ENCODE measurements at places on chromosomes 6 and 20.

GRCh38 chr20:54151075-54151439, 22.7 kb downstream of the CYP24A1 start:
- no peak for DNase-seq

- DNase-seq = no peak
Observed at GRCh38 chr6:34090935-34091334, 55.0 kb downstream of the GRM4 start.

DNA sequence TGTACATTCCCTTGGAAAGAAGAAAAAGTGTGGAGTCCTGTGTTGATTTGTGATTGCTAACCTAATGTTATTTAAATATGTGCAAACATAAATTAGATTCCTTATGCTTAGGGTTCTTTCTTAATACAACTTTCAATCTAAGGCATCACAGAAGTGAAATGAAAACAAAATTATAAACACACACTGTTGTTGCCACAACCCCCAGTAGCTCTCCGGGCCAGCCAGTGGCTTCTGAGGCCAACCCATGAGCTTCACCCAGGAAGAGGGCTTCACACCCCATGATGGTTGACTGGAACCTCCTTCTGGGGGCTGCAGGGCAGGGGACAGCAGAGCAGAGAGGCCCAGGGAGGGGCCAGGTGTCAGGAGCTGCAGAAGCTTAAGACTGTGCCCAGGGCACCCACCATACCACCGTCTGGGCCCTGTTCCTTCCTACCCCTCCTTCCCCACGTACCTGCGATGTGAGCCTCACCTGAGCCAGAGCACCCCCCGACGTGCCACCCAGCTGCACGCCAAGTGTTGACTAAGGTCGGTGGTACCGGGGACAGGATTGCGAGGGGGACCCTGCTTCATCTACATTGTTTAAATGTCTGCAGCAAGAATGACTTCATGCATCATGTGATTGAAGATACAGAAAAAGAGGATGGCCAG, 110.5 kb downstream of the FAM120B start:
- no peak for DNase-seq

- DNase-seq = no peak
Observed at GRCh38 chr6:56691814-56692213, 49.1 kb upstream of the DST start.

GRCh38 chr6:159529934-159530333, 163.1 kb downstream of the SOD2 start:
- DNase-seq = no peak

DNA sequence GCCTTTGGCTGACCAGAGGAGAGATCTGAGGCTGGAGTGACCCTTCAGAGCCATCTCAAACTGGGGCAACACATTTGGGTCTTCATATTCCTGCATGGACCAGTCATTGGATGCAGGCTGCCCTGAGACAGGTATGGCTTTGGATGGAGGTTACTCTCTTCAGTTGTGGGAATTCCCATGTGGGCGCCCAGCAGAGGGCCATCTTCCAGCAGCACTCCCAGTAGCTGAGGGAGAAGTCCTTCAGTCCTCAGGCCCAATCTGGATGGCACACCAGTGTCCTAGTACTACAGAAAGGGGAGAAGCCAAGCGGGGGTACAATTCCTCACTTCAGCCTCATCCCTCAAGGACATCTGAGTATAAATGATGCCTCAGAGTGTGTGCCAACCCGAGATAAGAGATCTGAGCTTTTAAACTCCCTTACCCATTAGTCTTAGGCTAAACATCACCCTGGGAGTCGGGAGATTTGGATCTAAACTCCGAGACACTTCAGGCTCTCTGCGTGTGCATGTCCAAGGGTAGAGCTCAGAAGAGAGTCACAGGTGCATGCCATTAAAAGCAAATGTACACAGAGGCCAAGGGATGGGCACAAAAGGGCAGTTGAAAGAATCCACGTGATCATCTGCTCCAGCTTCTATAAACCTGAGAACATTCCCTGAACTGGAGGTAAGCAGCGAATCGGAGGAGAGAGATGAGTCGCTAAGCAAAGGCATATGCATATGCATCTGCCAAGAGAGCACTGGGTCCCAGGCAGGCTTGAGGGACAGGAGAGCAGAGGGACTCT, 204.6 kb downstream of the CD83 start:
- no peak for DNase-seq

DNA sequence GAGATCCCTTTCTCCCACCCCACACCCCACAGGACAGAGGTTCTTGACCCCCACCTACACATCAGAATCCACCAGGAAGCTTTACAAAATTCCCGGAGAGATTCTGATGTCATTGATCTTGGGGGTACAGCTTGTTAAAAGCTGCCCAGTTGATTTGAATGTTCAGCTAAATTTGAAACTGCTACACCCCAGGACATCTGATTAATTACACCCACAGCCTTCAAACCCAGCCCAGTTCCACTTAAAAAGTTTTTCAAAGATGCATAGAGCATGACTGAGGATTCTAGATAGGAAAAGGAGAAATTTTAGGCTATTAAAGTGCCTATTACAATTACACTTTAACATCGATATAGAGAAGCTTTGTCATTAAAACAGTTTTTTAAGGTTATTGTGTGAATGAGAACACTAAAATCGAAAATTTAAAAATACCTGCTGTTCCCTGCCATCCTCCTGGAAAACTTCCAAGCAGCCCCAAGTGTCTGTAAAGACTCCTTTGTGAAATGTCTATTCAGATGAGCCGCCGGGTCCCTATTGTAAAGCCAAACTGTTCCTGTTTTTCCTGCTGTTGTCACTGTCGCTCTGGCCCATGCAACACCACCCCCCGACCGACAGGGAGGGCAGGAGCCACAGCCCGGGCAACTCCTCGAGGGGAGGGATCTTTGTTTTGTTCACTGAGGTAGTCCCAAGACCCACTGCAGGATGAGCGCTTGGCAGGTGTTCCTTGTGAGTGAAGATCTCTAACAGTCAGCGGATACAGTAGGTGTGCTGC, 132.5 kb upstream of the PHACTR3 start:
- no peak for DNase-seq

DNA sequence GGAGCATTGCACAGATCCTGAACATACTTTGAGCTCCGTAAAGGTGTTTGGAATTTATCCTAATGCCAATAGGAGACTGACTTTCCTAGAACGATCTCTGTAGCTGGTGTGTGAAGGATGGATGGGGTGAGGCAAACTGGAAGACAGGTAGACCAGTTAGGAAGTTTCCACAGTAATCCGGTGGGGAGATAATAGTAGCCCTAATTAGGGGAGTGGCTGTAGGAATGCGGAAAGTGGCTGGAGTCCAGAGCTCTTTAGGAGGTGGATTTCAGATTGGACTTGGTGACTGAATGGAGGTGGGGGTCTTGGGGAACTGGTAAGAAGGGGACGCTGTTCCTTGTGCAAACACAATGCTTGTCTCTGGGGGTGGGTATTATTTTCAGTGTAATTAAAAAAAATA, 146.3 kb downstream of the SOX4 start:
- no peak for DNase-seq

GRCh38 chr6:75299801-75300530, 15.4 kb upstream of the TMEM30A start:
- no peak for DNase-seq

GRCh38 chr20:49887251-49888211, 27.8 kb downstream of the SPATA2 start:
- DNase-seq = no peak

- no peak for DNase-seq
Observed at GRCh38 chr6:4970739-4971395, 33.0 kb downstream of the RPP40 start.

GRCh38 chr6:143361536-143362191, 88.8 kb downstream of the ADAT2 start:
- no peak for DNase-seq

GRCh38 chr20:15836634-15837033, 736.6 kb downstream of the KIF16B start:
- DNase-seq = no peak

DNA sequence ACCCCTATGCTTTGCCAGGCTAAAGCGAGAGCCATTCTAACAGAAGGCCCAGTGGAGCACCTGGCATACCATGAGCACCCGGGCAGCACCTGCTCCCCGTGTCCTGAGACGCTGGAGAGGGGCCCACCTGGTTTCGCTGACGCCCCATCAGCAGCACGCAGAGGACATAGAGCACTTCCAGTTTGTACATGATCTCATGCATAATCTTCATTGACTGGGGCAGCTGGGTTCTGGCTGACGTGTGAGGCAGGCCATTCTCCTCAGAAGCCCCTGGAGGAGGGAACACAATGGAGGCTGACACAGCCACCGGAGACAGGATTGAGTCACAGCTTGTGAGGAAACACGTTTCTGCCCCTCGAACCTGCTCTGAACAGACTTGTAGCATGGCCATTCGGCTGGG, 65.4 kb downstream of the MYH7B start:
- DNase-seq = no peak

- DNase-seq = no peak
Observed at GRCh38 chr20:24275946-24276705, 193.3 kb upstream of the SYNDIG1 start.

GRCh38 chr6:132695773-132696172, 18.1 kb downstream of the VNN1 start:
- DNase-seq = no peak

DNA sequence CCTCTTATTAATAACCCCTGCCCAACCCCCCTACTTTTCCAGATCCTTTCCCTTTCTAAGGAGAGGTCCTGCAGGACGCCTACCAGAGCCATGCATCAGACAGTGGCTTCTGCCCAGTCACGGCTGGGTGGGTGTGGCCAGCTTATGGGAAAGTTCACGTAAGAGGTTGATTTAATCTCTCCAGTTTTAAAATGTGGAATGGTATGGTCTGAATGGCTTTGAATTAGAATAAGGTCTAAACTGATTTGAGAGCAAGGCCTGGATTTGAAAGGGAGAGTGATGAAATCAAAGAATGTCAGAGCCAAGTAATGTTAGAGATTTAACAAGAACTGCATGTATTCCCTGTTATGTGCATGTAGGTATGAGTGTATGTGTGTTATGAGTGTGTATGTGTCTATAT, 275.7 kb downstream of the PAX1 start:
- DNase-seq = no peak

- DNase-seq = no peak
Observed at GRCh38 chr6:123994168-123994567, 190.5 kb downstream of the NKAIN2 start.

DNA sequence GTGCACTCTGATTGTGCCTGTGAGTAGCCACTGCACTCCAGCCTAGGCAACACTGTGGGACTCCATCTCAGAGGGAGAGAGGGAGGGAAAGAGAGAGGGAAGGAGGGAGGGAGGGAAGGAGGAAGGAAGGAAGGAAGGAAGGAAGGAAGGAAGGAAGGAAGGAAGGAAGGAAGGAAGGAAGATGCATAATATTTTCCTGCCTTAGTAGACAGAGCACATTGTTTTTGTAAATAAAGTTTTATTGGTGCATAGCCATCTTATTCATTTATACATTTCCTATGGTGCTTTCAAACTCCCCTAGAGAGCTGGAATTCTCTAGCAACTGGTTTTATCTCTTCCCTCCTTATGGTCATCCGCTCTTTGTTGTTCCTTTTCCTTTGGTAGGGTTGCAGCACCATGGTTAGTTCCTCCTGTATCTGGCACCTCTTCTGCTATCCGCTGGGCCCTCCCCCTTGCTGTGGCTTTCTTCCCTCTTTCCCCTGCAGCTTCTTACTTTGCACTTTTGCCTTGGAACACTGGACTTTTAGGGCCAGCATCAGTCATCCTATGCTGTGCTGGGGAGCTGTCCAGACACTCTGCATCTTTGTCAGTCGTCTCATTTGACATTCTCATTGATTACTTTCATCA, 20.2 kb downstream of the GPR6 start:
- DNase-seq = no peak

- no peak for DNase-seq
Observed at GRCh38 chr6:50257322-50257721, 207.6 kb upstream of the DEFB112 start.

- DNase-seq = no peak
Observed at GRCh38 chr6:89506716-89507617, 74.0 kb downstream of the ANKRD6 start.

- no peak for DNase-seq
Observed at GRCh38 chr20:43294031-43294430, 104.3 kb upstream of the PTPRT start.

- no peak for DNase-seq
Observed at GRCh38 chr6:167860550-167861226, 34.0 kb downstream of the AFDN start.

- DNase-seq = no peak
Observed at GRCh38 chr6:53244399-53244931, 95.8 kb upstream of the GCM1 start.

DNA sequence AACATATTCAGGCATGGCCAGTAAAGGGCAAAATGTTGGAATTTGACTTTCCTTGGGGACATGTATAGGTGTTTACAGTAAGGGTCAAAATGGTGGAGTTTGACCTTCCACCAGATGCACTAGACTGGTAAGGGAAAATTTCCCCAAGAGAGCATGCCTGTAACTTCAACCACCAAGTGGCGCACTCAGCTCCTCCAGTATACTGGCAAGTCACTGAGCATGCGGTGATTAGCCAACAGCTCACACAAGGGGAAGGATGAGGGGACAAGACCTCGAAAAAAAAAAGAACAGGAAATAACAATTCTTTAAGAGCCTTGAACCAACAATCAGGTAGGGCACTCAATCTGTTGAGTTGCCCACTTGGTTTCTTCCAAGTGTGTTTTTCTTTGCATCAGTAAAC, 140.9 kb downstream of the EYS start:
- DNase-seq = no peak

- DNase-seq = no peak
Observed at GRCh38 chr6:138372711-138373463, 4.8 kb upstream of the SMIM28 start.

DNA sequence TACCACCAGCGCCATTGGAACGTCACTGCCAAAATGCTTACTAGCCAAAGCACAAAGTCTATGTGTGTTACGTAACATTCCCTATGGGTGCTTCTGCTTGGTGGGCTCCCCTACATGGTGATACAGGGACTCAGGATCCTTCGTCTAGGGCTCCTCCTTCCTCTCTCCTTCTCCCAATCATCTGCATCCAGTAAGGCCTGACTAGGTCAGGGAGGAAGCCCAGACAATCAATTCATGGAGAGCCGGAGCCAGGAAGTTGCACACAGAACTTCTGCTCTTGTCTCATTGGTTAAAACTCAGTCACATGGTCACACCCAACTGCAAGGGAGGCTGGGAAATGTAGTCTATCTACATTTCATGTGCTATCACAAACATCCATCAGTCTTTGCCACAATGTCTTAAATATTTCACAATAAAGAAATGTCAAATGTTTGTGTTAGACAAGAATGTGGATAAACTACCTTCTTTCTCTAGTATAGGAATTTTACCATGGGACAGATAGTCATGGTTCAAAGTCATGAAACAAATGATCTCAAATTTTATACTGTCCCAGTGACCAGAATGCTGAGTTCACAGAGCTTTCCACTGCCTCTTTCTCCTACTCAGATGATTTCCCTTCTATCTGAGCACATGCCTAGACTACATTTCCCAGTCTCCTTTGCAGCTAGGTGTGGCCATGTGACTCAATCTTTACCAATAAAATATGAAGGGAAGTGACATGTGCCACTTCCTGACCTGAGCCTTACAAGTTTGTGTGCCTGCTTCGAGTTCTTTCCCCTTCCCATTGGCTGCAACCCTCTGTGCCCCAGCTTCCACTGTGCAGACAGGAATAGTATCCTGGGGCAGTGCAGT, 9.3 kb upstream of the KCNK15 start:
- DNase-seq = peak; percentile 49

- no peak for DNase-seq
Observed at GRCh38 chr20:51176876-51177275, 154.0 kb upstream of the KCNG1 start.
